ENCODE measurements at places on chromosomes 1 and 21.

DNA sequence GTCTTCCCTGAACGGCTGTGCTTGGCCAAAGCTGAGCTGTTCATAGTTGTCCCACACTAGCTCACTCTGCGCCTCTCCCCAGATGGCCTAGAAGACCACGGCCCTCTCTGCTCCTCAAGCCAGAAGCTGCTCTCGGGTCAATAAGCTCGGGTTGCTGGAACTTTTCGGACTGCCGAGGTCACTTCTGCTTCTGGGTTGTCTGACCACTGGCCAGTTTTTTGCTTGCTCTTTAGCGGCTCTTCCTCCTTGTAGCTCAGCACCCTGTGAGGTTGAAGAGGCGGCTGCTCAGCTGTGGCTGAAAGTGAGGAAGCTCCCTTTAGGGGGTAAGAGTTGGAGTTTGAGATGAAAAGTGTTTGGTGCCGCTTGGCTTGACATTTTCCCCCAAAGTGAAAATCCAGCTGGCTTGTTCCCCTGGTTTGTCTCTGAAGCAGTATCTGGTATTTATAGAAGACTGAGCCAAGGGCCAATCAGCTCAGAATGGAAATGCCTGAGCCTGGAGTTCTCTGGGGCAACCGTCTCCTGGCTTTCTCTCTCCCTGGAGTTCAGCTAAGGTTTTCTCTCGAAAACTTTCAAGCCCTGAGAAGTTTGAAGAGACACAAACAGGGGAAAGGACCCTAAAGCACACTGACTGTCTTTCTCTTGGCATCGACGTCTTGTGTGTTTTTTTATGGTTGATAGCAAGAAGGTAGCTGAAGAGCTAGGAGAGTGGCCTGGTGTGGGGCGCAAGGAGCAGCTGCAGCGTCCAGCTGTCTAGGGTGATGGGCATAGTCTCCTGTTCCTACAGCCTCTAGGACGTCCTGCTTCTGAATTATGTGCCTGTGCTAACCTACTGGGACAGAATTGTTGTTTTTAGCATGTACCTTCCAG, 72.0 kb downstream of the SYT6 start:
- no peak for DNase-seq

DNA sequence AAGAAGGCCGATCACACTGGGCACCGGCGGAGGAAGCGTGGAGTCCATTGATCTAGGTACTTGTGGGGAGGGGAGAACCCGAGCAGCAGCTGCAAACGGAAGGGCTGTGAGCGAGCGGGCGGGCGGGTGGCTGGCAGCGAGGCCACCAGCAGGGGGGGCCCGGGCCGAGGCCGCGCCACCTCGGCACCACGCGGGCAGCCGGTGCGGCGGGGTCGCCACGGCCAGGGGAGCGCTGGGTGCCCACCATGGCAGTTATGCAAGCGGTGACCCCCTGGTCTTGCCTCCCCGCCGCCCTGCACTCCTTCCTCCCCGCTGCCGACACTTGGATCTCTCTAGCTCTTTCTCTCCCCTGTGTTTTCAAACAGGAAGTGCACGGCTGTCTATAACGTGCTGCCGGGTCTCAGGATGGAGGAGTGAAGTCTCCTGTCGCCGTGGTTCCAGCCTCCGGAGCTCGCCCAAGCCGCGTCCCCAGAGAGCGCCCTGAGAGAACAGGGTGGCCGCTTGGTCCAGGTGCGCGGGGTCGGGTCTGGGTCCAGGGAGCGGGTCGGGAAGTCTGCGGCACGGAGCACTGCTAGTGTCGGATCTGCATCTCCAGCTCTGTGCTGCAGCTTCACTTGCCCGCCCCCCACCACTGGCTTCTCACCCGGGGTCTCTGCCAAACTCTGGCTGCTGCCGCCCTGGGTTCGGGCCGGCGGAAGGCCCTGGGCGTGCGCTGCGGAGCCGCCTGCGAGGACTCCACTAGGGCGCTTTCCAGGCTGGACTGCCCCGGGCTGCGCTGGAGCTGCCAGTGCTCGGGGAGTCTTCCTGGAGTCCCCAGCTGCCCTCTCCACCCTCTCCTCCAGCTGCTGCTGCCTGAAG, 22.7 kb downstream of the LRRC8D start:
- no peak for DNase-seq

DNA sequence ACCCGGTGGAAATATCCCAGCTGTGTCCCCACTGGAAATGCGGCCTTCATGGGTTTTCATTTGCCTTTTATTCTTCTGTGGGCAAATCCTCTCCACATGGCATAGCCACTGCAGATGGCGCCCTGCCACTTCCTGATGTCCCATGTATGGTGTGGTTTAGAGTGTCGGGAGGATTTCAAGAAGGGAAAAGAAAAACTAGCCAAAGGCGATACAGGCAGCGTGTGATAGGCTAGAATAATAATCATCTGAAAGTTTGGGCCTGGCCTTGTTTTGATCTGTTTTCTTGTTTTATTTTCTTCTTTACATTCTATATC, 123.6 kb downstream of the PEX14 start:
- no peak for DNase-seq

DNA sequence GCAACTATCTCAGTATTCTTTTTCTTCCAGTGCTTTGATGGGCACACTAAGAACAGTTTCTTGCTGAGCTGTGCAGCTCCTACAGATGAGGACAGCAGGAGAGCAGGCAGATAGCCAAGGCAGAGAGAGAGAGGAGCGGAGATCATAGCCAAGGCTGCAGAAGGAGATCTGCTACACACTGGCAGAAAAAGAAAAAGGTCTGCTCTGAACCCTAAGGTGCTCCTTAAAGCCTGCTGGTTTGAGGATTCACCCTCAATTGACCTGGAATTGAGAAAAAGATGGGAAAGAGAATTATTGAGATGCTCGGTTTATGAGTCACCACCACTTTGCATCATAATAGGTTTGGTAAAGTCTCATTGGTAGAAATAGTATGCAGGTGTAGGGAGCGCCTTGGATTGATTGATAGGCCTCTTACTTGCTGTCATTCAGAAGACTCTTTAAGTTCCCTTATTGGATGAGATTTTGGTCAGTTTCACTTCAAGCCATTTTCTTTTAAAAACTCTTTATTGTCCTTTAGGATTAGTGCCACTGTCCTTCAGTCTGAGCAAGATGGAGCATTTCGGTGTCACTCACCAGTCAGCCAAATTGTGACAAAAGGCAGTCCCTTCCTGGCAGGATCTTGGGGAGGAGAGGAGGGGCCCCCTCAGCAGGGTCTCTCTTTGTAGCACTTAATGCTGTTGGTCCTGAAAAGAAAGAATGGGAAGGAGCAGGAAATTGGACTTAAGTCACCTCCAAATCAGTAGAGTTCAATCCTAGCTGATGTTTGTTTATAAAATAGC, 685.0 kb downstream of the ADGRL2 start:
- DNase-seq: peak; percentile 57

GRCh38 chr1:62229932-62230331, 35.3 kb downstream of the L1TD1 start:
- no peak for DNase-seq

GRCh38 chr1:204134103-204134502, 17.7 kb downstream of the ETNK2 start:
- no peak for DNase-seq

DNA sequence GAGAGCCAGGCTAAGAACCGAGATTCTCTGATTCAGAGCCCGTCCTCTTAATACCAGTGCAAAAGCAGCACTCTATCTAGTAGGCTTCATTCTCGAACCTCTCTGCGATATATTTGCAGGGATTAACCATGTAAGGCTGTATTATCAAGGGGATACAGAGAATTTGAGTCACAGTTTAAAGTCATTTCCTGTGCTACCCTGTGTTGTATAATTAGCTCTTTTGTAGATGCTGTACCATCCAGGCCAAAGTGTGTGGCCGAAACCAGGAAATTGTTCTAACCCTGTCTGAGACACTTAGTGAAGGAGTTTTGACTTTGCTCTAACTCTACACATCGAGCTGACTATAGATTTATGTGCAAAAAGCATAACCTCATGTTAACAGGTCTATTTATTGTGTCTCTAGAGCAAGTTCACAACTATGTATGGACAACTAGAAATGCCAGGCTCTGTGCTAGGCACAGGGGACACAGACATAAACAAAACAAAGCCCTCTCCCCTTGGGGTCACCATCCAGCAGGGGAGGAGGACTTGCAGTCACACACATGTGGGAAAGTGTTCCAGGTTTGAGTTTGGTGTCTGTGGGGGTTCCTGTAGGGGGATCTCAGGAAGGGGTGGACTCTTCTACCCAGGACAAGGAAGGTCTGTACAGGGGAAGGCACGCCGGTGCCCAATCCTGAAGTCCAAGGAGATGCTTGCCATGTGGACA, 182.2 kb downstream of the DHRS3 start:
- no peak for DNase-seq

GRCh38 chr1:28456078-28456477, 49.8 kb upstream of the RCC1 start:
- DNase-seq: peak; percentile 16

DNA sequence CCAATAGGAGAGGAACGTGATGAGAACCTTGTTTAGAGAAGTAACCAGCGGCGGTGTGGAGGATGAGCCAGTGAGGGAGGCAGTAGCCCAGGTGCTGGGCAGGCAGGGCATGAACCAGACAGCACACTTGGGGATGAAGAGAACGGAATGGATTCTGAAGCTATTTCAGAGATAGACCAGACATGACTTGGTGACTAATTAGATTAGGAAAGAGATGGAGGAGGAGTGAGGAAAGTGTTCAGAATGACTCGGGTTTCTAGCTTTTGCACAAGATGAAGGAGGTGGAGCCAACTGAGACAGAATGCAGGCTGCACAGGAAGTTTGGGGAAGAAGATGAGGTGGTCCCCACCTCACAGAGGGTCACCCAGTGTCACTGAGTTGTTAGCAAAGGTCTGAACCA, 5.1 kb downstream of the PEF1 start:
- DNase-seq: no peak

DNA sequence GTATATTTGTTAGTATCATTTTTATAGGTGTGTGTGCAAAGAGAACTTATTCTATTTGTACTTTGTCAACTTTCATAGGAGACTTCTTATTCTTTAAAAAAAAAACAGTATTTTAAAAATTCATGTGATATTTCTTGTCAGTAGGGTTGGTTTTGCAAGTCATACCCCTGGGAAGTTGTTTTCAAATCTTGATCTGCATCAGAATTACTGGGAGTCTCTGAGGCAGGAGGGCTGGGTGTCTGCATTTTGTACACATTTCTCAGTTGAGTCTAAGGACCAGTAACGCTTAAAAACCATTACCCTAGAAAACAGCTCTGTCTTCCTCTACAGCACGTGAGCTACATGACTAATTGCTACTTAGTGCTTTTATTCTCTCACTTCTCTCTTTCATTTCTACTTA, 76.0 kb upstream of the CTTNBP2NL start:
- DNase-seq: no peak

DNA sequence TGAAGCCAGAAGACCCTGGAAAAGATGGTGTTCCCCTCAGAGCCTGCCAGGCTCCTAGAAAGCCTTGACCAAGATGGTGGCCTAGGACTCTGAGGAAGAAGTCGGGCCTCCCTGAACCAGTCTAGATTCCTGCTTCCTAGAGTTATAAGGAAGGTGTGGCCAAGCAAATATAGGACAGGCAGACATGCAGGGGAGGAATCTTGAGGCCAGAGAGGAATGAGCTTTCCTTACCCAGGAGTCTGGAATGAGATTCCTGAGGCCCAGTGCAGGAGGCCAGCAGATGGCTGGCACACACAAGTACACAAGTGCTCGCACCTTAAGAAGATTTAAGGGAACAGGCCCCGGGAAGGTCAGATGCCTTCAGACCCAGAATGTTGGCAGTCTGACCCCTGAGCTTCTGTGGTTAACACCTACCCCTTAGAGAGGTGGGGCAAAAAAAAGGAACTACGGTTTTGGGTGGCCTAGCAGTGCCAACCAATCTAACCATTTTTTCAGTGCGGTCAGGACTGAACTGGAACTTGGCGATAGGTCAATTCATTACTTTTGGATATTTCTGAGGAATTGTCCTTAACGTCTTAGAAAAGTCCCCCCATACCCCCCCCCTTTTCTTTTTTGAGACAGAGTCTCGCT, 73.3 kb downstream of the MDM4 start:
- DNase-seq: no peak

- no peak for DNase-seq
Observed at GRCh38 chr1:85465786-85466134, 801 bp upstream of the DDAH1 start.

DNA sequence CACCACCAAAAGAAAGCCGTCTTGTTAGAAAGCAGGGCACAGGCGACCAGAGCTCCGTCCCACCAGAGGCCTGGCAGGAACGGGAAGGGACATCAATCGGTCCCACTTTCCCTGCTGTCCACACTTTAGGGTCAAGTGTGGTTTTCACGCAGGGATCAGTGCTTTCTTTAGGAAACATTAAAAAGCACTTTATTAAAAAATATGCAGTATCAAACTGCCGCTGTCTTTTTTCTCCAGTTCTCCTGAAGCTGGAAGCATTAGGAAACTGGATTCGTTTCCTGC, 437 bp downstream of the IFNLR1 start:
- no peak for DNase-seq

DNA sequence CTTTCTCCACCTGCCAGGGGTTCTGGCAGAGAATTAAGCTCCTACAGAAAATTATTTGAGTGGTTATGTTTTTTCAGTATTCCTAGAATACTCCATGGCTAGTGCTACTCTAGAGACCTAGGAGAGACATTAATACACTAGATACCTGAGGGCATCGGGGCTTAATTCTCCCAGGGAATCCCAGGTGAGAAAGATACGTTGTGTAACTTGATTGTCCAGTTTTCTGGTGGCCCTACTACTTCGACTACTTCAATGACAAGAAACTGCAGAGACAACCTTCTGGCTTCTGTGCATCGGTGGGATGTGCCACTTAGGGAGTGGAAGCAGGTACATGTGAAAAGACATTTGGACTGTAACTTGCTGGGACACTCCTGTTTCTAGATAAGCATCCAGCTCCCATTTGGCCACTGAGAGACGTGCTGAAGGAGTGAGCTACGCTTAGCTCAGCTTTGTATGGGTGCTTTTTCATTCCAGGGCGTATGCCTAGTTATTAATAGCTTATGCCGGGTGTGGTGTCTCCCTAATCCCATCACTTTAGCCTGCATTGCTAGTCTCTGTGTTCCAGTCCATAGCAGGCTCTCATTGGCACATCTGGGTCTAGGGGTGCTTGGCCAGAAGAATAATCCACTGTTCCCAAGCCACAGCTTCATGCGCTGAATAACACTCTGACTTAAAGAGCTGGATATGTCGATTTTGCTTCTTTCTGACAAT, 300.7 kb downstream of the SIPA1L2 start:
- no peak for DNase-seq

- DNase-seq: no peak
Observed at GRCh38 chr1:159218649-159219636, 14.3 kb downstream of the ACKR1 start.

All from astrocyte of the cerebellum (primary cell).